CD8-positive, alpha-beta T cell (primary cell): ENCODE measurements at places on chromosomes 2 and 18. TPM values are rescaled to one million over a fixed set of nuclear protein-coding genes. Genes with fewer than 3 reads are reported as not detected.

Gene PLA2R1
- not detected for total RNA-seq

Gene UBE2F
- total RNA-seq, result 16.5 TPM

Gene TRAK2
- 22.5 TPM for total RNA-seq

Gene LRP1B
- not detected for total RNA-seq

Gene CRYBA2
- not detected for total RNA-seq

Gene TXNDC9
- total RNA-seq, result 11.4 TPM

Gene PIEZO2
- not detected for total RNA-seq

Gene DSC2
- not detected for total RNA-seq

Gene RALB
- 3.2 TPM for total RNA-seq
